ENCODE measurements at places on chromosomes 13 and 19. TPM values are rescaled to one million over a fixed set of nuclear protein-coding genes. Genes with fewer than 3 reads are reported as not detected.

- no peak for DNase-seq
- H3K27me3 ChIP-seq, result no peaks in the 10 kb centered on the region
- no peak overlapping the region for H3K27ac ChIP-seq
- H3K4me3 ChIP-seq, result no peak overlapping the region
Observed at GRCh38 chr13:24460256-24460655, 52.3 kb downstream of the PARP4 start.

GRCh38 chr19:50832666-50833065, 708 bp downstream of the KLK15 start:
- H3K36me3 ChIP-seq, result no peaks in the 10 kb centered on the region
- H3K4me1 ChIP-seq, result peaks cover 5% of the 10 kb centered on the region
- H3K4me3 ChIP-seq, result no peak overlapping the region
- DNase-seq, result no peak
- no peak overlapping the region for H3K27ac ChIP-seq
- no peaks in the 10 kb centered on the region for H3K27me3 ChIP-seq

DNA sequence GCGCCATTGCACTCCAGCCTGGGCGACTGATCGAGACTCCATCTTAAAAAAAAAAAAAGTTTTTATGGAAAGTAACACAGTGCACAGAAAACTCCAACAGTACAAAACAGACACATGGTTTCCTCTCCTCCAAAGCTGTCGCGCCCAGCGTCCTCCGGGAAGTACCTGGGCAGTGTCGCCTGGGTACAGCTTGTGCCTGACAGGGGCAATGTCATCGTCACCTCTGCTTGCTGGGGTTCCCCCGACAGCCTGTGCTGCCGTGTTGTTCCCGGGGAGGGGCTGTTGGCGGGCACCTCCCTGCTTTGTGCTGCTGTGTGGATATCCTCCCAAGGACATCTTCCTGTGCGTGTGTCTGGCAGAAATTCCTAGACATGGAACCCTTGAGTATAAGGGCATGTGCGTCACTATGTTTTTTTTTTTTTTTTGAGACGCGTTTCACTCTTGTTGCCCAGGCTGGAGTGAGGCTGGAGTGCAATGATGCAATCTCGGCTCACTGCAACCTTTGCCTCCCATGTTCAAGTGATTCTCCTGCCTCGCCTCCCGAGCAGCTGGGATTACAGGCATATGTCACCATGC, 2.4 kb upstream of the F2RL3 start:
- no peaks in the 10 kb centered on the region for H3K27me3 ChIP-seq
- DNase-seq, result no peak
- no peak overlapping the region for H3K27ac ChIP-seq

- H3K36me3 ChIP-seq, result peaks cover 3% of the 10 kb centered on the region
- H3K27me3 ChIP-seq, result no peaks in the 10 kb centered on the region
- no peak for DNase-seq
- H3K4me1 ChIP-seq, result peaks cover 30% of the 10 kb centered on the region
- H3K4me3 ChIP-seq, result no peak overlapping the region
Observed at GRCh38 chr13:49086722-49087121, 111.0 kb downstream of the FNDC3A start.

GRCh38 chr13:113647351-113648215, 10.4 kb downstream of the ATP4B start:
- H3K4me3 ChIP-seq, result no peak overlapping the region
- no peak overlapping the region for H3K27ac ChIP-seq
- no peaks in the 10 kb centered on the region for H3K4me1 ChIP-seq

DNA sequence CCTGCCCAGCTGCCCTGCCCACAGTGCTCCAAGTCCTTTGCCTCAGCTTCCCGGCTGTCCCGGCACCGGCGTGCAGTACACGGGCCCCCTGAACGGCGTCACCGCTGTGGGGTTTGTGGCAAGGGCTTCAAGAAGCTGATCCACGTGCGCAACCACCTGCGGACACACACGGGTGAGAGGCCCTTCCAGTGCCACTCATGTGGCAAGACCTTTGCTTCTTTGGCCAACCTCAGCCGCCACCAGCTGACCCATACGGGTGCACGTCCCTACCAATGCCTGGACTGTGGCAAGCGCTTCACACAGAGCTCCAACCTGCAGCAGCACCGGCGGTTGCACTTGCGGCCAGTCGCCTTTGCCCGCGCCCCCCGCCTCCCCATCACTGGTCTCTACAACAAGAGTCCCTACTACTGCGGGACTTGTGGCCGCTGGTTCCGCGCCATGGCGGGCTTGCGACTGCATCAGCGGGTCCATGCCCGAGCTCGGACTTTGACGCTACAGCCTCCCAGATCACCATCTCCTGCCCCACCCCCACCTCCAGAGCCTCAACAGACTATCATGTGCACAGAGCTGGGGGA, 5.7 kb downstream of the ZNF526 start:
- peaks cover 32% of the 10 kb centered on the region for H3K36me3 ChIP-seq
- H3K27ac ChIP-seq, result no peak overlapping the region
- H3K4me1 ChIP-seq, result 0 out of 2 replicates have a peak, but pooled peaks cover 3% of the 10 kb centered on the region
- no peak overlapping the region for H3K4me3 ChIP-seq

DNA sequence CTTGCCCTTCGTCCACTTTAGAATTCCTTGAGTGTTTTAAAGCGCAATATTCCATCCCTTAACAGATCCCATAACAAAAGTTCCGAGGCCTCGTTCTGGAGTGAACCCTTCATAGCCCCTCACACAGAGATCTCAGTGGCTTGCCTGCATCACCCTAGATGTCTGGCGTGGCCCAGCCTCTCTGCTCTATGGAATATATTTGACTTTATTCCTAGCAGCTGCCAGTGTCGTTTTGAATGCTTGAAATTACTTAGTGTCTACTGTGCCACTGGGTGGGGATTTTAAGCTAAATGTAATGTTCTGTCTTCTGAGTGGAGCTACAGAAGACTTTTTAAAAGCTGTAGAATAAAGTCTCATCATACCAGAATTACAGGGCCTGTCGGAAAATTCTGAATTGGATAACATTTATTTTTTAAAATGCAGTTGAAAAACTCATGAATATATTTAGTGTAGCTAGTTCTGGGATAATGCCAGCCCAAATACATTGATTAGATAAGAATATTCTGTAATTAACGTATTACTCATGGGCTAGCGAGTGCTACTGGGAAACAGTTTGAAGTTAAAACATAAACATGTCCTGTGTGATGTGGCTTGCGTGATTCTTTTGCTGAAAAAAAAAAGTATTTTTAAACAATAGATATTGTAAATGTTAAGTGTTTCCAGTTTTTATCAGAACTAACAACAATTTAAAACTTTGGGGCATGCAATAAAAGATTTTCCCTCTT, 111.8 kb downstream of the ESD start:
- H3K27ac ChIP-seq, result no peak overlapping the region
- H3K36me3 ChIP-seq, result peaks cover 10% of the 10 kb centered on the region
- H3K27me3 ChIP-seq, result no peaks in the 10 kb centered on the region
- peaks cover 9% of the 10 kb centered on the region for H3K4me1 ChIP-seq

DNA sequence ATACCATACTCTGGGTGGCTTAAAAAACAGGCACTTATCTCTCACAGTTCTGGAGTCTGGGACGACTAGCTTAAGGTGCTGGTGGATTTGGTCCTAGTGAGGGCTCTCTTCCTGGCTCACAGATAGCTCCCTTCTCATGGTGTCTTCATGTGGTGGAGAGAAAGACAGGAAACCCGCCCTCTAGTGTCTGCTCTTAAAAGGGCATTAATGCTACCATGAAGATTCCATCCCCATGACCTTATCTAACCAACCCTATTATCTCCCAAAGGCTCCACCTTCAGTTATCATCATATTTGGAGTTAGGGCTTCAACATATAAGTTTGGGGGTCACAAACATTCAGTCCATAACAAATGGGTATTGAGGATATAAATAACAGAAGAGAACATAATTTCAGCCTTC, 139.4 kb downstream of the HS6ST3 start:
- no peak overlapping the region for H3K27ac ChIP-seq
- no peaks in the 10 kb centered on the region for H3K27me3 ChIP-seq
- no peaks in the 10 kb centered on the region for H3K36me3 ChIP-seq
- DNase-seq, result no peak
- no peaks in the 10 kb centered on the region for H3K4me1 ChIP-seq
- no peak overlapping the region for H3K4me3 ChIP-seq

- no peaks in the 10 kb centered on the region for H3K27me3 ChIP-seq
- DNase-seq, result no peak
- peaks cover 19% of the 10 kb centered on the region for H3K4me1 ChIP-seq
- no peak overlapping the region for H3K27ac ChIP-seq
- no peak overlapping the region for H3K4me3 ChIP-seq
Observed at GRCh38 chr19:45567609-45568008, 17.0 kb downstream of the OPA3 start.

GRCh38 chr13:109657395-109657794, 129.0 kb downstream of the IRS2 start:
- no peaks in the 10 kb centered on the region for H3K36me3 ChIP-seq
- H3K4me1 ChIP-seq, result no peaks in the 10 kb centered on the region
- no peaks in the 10 kb centered on the region for H3K27me3 ChIP-seq
- H3K4me3 ChIP-seq, result no peak overlapping the region

GRCh38 chr13:103282571-103283450, 216.6 kb upstream of the SLC10A2 start:
- DNase-seq, result no peak
- H3K27me3 ChIP-seq, result no peaks in the 10 kb centered on the region
- no peak overlapping the region for H3K4me3 ChIP-seq

GRCh38 chr19:3535981-3536380, 3.0 kb upstream of the TEKTIP1 start:
- H3K4me1 ChIP-seq, result no peaks in the 10 kb centered on the region
- H3K36me3 ChIP-seq, result peaks cover 9% of the 10 kb centered on the region
- no peak overlapping the region for H3K27ac ChIP-seq
- no peak for DNase-seq
- no peak overlapping the region for H3K4me3 ChIP-seq

GRCh38 chr13:82681535-82681934, 1200.7 kb downstream of the SLITRK1 start:
- H3K36me3 ChIP-seq, result no peaks in the 10 kb centered on the region
- no peak overlapping the region for H3K27ac ChIP-seq
- no peaks in the 10 kb centered on the region for H3K4me1 ChIP-seq
- no peak for DNase-seq
- no peaks in the 10 kb centered on the region for H3K27me3 ChIP-seq
- no peak overlapping the region for H3K4me3 ChIP-seq

DNA sequence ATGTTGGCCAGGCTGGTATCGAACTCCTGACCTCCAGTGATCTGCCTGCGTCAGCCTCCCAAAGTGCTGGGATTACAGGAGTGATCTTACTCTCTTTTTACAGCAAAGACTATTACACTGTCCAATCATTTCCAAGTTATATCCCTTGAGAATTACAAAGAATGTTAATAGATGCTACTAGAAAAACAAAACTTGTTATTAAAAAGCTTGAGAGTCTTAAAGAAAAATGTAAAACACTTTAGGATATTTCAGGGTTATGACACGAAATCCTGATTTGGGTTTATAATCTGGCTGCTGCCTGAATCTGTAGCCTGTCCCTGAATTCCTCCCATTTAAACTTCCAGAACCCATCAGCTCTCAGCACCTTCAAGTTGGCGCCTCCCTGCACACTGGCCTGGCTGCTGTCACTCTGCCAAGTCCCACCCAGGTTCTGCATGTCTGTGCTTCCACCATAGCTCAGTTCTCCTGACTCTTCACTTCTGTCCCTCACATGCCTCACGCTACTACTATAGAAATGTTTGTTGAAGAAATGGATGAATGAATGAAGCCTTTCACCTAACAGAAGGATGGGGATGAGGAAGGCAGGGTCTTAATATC, 55.8 kb upstream of the RFXAP start:
- DNase-seq, result no peak
- no peaks in the 10 kb centered on the region for H3K4me1 ChIP-seq

GRCh38 chr19:44745341-44745831, 3.1 kb upstream of the BCL3 start:
- no peaks in the 10 kb centered on the region for H3K36me3 ChIP-seq
- peaks cover 16% of the 10 kb centered on the region for H3K4me1 ChIP-seq
- no peaks in the 10 kb centered on the region for H3K27me3 ChIP-seq
- no peak overlapping the region for H3K4me3 ChIP-seq
- no peak for DNase-seq
- no peak overlapping the region for H3K27ac ChIP-seq

SYCN gene
- 0.54 TPM for total RNA-seq

IGFL3 gene
- total RNA-seq, result not detected

PPP5C gene
- 80.1 TPM for total RNA-seq

CYP2A6 gene
- total RNA-seq, result 0.97 TPM

NCR1 gene
- total RNA-seq, result not detected

COX6B1 gene
- 500 TPM for total RNA-seq

DAND5 gene
- 0.15 TPM for total RNA-seq

CD37 gene
- total RNA-seq, result 256 TPM

NKPD1 gene
- 0.13 TPM for total RNA-seq

PPM1N gene
- total RNA-seq, result 3.5 TPM

Data from GM12878 (cell line).